ENCODE measurements at places on chromosomes 6 and 20.

DNA sequence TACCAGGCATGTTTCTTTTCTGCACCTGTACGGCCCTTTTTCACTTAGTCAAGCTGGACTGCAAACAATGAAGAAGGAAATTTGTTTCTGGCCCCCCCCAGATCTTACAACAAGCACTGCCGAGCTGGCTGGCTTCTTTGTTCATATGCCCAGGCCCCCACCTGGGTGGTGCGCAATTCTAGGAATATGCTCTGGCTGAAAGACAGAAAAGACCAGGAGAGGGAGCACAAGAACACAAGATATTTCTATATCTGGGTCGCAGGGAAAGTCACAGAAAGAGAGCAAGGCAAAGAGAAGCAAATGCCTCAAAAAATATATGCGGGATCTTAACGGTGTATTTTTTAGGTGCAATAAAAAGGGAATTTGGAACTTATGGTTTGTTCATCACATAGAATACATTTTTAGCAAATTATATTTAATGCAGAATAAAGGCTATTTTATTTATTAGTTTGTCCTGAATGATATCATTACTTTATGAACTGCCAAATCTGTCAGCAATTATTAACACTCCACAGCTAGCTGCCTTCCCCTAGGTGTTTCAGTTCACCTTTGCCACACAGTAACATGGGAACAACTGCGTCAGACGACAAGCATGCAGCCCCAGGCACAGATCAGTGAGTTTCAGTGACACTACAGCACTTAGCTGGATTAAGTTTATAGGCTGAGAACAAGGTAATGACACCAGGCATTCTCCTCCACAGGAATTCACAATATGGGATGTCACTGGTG, 76.5 kb downstream of the GJA10 start:
- peak; percentile 26 for DNase-seq

DNA sequence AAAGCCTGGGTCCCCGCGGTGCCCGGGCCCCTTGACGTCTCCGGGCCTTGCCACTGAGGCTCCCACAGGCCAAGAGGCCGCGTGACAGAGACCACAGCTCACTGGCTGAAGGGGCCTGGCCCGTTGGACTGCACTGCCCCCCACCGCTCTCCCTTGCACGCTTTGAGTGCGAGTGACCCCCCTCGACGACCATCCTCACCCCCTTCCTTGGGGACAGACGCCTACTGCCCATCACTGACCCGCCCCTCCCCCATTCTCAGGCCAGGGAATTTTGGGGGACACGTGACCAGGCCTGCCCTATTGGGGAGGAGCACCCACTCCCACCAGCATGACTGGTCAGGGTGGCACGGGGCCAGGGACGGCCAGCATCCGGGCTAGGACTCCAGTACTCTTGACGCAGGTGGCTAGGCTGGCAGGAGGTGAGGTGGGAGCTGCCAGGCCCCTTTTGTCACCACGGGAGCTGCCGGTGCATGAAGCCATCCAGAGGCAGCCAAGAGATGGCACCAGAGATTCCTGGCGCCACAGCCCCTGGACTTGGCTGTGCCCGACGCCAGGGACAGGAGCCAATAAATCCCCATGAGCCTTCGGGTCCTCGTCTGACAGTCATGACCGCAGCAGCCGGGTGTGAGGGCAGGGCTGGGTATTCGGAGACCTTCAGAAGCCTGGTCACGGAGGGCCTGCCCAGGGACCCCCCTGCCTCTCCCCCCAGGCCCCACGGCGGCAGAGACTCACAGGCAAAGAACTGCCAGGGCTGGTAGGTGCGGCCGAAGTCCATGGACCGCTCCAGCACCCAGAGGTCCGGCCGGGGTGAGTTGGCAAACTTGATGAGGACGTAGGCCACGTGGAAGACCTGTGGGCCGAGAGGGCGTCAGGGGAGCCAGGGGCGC, 14.5 kb downstream of the LAMA5 start:
- DNase-seq: no peak

- DNase-seq: peak; percentile 30
Measured at GRCh38 chr6:30821862-30822784, 62.2 kb upstream of the DDR1 start.

DNA sequence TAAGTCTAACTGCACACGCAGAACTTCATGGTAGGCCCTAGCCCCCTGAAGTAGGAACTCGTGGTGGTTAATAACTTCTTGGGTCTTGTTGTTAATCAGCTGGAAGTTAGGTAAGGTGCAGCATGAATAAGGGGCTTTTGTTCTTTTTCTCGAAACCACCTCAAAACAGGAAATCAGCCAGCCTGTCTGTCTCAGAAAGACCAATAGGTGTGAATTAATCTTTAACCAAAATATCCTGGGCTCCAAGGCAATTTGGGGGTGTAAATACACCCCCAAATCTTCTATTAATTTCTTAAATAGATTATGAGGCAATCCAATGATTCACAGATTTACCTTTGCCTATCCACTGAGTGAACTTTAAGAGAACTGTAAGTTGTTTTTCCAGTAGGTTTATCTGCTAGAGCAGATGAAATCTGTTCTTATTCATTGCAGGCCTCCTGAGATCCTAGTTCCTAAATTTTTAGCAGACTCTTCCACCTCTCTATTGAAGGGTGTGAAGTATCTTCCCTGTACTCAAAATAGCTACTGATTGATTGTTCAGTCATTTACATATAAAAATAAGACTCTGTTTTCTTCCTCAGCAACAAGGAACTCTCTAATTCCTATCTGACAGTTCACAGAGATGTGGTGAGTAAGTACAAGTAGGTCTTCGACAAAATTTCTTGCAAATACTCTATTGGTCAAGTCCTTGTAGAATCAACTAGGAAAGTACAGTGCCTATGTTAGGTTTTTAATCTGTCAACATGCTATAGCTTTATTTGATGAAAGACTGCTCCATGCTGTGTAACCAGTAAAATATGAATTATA, 427.1 kb upstream of the NOX3 start:
- DNase-seq: no peak

- DNase-seq: no peak
Measured at GRCh38 chr6:44133003-44133931, 5.9 kb downstream of the TMEM63B start.

- DNase-seq: no peak
Measured at GRCh38 chr6:137156650-137157049, 16.8 kb downstream of the IL22RA2 start.

DNA sequence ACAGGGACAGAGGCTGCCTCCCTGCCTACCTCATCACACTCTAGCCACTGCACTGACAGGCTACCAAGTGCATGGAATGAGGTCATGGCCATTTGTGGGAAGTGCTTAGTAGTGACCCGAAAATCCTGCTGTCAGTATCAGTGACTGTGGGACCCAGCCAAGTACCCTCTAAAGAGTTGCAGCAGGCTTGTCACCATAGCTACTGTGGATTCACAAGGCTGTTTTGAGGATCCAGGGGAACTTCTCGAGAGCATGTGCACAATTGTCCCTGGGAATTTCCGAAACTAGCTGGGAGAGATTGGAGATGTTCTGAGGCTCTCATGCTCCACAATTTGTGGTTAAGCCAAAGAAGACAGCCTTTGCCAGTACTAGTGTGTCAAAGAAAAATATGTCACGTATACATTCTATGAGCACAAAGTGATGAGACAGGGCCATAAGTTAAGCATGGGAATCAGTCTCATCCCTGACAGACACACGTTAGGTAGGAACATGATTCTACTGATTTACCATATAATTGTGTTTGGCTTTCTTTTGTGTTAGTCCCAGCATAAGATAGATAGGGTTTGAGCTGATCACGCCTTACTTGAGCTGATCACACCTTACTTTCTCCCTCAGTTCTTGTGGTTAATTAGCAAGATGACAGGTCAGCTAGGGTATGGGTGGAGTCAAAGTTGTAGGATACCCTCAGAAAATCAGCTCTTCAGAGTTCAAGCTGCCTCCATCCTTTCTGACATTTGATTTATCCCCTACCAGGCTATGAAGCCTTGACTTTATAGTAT, 42.6 kb upstream of the TMEM170B start:
- DNase-seq: no peak

- DNase-seq: no peak
Measured at GRCh38 chr20:16580620-16581019, 7.4 kb upstream of the KIF16B start.

DNA sequence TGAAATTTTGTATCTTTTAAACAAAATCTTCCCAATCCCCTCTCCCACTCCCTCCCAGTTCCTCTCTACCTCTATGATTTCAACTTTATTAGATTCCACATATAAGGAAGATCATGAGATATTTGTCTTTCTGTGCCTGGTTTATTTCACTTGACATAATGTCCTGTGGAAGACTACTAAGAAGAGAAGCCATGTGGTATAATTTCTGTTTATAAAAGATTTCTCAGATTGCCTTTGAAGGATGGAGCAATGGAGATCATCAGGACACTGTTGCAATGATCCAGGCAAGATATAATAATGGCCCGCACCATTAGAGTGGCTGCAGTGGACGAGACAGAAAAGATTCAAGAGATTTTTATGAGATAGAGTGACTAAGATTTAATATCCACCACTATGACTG, 13.1 kb downstream of the NRSN1 start:
- DNase-seq: no peak

DNA sequence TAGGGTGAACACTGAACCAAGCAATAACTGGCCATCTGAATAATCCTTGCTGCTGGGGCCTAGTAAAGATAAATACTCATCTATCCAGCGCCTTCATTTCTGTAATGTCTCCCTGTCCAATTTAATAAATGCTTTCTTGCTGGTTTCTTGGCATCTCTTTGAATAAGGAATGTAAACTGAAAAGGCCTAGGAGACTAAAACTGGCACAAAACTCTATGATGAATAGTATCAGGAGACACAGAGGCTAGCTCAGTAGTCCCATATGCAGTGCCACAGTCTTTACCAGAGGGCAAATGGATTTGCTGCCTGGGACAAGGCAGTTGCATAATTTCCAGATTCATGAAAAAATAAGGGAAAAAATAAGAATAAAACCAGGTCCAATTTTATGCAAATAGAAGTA, 324.4 kb downstream of the CENPW start:
- DNase-seq: no peak

DNA sequence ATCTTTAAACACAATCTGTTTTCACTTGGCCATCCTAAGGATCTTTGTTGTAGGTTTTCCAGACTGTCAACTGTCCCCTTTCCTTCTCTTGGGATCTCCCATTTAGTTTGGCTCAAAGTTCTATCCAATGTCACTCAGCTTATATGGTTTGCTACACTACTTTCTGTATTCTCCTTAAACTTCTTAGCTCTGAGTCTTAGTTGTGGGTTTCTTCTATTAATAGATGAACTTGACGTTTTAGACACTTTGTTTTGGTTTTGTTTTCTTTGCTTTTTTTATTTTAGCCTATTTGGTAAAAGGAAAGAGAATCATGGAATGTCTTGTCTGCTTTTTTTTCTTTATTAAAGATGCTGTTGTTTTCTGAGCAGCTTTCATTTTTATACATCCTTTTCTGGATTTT, 11.4 kb downstream of the RMND1 start:
- no peak for DNase-seq

DNA sequence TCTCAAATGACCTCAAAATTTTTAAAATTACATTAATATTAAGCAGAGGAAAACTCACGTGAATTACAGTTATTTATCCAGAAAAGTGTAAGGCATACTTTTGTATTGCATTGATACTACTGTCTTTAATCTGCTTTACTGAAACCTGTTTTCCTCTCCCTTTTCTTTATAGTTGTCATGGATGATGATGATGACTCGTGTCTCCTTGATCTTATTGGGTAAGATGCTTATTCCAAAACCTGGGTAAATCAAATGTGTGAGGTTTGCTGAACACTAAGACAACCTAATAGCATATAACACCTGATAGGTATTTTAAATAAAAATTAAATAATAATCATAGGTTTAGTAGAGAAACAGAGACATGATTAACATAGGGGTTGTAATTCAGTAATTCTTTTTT, 40.0 kb downstream of the BICRAL start:
- DNase-seq: no peak

DNA sequence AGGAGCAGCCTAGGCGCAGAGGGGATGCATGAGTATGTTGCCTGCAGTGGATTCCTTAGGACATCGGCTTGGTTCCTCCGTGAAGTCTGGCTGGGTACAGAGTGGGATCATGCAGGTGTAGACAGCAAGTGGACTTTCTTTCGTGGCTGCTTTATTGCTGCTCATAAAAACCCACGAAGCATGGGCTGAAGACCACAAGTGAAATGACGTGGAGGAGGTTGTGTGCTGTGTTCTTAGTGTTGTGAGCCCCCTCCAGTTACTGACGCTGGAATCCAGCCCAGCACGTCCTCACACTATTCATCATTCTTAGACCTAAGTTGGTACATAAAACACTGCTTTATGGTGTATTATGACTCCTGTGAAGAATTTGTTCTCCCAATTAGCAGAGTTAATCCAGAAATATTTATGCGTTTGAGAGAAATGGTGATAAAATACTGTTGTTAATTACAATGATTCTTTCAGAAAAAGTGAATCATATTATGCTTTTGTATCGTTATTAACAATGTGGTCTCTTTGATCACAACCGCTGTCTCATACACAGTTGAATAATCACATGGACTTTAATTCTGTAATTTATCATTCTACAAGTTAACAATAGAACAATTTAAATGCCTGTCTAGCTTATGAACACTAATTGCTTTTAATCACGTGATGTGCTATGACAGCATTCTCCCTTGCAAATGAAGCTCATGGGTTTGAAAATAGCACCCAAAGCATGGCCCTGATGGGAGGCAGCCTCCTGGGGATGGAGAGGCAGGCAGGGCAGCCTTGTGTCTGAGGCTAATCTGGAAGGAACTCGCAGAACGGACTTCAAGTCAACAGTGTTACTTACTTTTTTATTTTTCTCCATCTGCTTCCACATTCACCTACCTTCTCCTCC, 233.9 kb upstream of the SYNDIG1 start:
- DNase-seq: no peak

- DNase-seq: no peak
Measured at GRCh38 chr6:137372532-137372931, 121.7 kb downstream of the OLIG3 start.

DNA sequence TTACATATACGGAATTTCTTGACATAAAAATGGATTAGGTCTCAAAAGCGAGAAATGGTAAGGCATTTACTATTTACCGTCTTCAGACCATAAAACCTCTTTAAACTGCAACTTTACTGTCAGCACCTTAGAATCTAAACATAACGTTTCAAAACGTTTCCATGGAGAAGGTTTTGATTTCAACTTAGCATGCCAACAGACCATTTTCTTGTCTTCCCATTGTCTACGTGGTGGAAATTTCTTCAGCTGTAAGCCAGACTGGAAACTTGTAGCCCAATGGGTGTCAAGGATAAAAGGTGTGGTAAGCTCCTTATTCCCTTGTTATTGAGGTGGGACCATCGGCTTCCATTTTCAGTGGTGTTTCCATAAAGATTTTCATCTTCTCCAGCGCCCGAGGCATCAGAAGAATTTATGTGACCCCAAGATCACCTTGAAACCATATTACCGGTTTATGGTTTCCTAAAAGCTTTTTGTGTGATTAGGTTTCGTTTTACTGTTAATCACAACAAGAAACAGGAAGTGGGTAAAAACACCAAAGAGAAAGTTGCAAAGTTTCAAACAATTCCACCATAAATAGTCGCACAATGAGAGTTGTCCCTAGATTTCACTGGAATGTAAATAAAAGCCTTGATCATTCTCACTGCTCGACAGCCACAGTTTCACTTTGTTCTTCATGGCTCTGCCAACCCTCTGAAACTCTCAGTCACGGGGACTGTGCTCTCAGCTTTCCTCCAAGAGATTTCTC, 63.0 kb upstream of the CD2AP start:
- peak; percentile 15 for DNase-seq

- peak; percentile 31 for DNase-seq
Measured at GRCh38 chr6:163460307-163460782, 45.8 kb downstream of the QKI start.

All from CD4-positive, alpha-beta T cell treated with Interleukin-6 at 100 ng/mL for 8 hours (primary cell).